Breast epithelium (tissue), 4 donors: ENCODE measurements at places on chromosomes 13 and 19. TPM values are rescaled to one million over a fixed set of nuclear protein-coding genes. Genes with fewer than 3 reads are reported as not detected.

The GJB2 gene
- total RNA-seq = not detected

- no peak for DNase-seq
These were observed at the start of gene ICAM5 for GRCh38 chr19:10289836-10290356. TSS of gene ICAM5 (plus strand) at chr19:10289952. CDS start at chr19:10290044, 92 bp downstream.

GRCh38 chr19:14497228-14497921 lies 1.4 kb upstream of the GIPC1 start:
- no peak for DNase-seq

DNA sequence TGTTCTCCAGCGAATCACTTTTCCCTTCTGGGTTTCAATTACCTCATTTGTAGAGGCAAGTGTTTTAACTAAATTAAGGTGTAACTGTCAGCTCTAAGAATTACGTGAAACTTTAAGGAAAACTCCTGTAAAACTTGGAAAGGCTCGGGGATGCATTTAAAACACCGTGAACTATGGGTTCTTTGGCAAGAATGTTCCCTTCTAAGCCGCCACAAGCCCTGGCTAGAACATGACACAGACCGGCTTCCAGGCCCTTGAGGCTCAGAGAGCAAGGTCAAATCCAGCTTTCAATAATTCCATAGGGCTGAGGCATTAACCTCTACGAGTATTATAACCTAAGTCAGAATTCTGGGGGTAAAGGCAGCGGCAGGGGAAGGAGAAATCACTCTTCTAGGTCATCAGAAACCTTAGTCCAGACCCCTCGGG lies 685 bp downstream of the VWA8 start:
- no peak for DNase-seq

DNA sequence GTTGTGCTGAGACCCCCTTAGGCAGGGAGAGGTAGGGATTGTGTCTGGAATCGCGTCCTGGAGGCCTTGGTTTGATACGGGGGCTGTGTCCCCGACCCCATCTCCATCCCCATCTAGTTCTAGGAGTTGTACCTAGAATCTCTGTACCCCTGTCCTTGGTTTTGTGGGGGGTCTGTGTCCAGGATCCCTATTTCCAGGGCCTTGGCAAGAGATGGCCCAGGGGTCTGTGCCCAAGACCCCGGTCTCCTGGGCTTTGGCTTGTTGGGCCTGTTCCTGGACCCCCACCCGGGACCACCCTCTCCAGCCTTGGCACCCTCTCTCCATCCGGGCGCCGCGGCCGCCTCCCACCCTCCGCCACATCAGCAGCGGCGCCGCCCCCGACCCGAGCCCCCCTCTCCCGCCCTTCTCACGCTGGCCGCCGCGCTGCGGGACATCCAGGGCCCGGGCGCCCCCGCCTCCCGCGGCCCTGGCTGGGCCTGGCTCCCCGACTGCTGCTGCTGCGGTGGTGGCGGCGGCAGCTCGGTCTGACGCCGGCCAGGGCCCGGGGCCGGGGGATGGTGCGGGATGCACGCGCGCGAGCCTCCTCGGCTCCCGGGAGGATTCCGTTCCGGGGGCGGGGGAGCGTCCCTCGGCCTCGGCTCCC lies at the start of gene NUMBL:
NUMBL (minus strand) TSS at position 602 of the 643 bp plus-strand sequence; CDS start at position 434, 168 bp downstream.
- no peak for DNase-seq

The ZNF761 gene
- total RNA-seq = 20.9 TPM

DNA sequence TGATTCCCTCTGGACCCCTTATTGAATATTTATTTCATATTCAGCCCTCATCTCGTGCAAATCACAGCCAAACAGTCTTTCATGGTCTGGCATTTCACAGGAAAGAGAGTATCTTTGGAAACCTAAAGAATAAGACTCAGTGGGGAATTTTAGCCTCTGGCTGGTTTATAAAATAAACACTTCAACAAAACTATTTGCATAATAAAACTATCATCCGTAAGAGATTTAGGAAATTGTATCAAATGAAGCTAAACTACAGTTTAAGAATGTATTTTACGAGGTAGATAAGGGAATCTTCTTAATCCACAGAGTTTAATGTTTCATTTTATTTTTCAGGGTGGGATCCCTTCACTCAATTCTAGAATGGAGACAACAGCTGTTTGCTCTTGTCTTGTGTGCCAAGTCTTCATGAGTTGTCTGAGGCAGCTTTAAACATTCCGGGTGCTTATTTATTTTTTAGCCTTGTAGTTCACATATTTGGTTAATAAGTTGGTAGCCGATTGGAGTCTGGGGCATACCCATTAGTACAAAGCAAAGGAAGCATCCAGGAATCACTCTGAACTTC lies 634.4 kb upstream of the KLF12 start:
- no peak for DNase-seq

The KCNN1 gene
- total RNA-seq = not detected

DNA sequence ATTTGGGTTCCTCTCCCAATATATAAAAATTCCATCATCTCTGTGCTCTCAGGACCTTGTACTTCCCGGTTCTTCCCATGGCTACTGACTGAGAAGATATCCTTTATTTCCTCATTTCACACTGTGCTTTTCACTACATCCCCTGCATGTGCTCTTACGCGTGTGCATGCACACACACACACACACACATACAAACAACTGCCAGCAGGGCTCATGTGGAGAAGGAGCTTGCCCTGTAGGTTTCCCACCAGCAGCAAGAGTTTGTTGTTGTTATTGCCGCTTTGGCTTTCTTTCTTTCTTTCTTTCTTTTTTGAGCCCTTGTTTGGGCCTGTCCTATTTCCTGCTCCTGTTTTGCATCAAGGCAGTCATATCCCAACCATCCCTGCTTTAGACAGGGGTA lies 43.6 kb downstream of the TEX26 start:
- no peak for DNase-seq

GRCh38 chr19:3222709-3223108 lies 1.8 kb upstream of the CELF5 start:
- DNase-seq = no peak

DNA sequence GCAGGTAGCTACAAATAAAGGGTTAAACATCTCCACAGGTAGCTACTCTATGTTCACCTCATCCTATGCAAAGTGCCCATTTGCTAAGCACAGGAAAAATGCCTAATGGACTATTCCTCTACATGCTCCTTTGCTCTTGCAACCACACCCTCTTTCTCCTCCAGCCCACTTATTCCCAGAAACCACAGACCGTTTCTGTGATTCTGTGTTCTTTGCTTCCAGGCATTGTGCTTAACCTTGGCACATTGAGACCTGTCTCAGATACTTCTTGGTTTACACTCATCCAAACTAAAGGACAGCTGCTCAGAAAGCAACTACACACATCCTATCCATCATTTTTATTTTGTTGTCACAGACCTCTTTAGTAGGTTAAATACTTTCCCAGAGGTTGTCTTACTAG lies 785.0 kb upstream of the MIR17HG start:
- DNase-seq = no peak

GRCh38 chr13:20239748-20240147 lies 7.6 kb upstream of the GJB6 start:
- DNase-seq = no peak

GRCh38 chr13:84126671-84127171 lies 244.4 kb upstream of the SLITRK1 start:
- DNase-seq = no peak

The NAXD gene
- 32.1 TPM for total RNA-seq

DNA sequence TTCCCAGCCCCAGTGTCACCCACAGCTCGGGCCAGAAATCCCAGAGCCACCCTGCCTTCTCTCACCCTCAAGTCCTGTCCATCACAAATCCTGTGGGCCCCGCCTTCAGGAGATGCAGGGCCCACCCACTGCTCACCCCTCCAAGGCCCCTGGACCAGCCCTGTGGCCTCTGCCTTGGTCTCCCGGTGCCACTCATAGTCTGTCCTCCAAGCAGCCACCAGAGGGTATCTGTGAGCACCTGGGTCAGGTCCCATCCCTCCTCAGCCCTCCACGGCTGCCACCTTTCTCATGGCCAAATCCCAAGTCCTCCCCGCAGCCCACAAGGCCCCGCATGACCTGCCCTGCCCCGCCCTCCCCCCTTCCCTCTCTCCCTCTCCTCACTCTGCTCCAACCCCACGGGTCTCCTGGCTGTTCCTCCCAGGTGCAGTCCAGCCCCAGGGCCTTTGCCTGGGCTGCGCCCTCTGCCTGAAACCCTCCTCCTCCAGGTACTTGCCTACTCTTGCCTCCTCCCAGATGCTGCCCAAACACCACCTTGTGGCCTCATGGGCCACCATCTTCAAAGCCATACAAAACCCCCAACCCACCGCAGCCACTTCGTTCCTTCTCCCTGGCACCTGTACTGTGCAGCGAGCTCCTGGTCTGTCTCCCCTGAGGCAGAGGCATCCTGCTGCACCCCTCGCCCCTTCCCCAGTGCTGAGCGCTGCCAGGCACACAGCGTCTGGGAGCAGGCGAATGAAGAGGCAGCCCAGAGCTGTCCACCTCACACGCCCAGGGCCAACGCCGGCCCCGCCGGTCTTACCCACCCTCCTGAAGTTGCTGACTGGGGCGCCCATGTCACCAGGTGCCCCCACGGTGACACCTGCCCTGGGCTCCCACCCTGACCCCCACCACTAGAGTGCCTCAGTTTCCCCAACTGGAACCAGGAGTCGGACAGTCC lies 13.2 kb upstream of the UQCR11 start:
- DNase-seq = no peak

GRCh38 chr13:75934889-75935288 lies 298.8 kb downstream of the LMO7 start:
- DNase-seq = no peak

- DNase-seq = no peak
These were observed 144.9 kb upstream of the ZNF507 start for GRCh38 chr19:32200312-32201038.
